ENCODE measurements at places on chromosomes 4 and X. TPM values are rescaled to one million over a fixed set of nuclear protein-coding genes. Genes with fewer than 3 reads are reported as not detected.

- peak; percentile 10 for DNase-seq
These were observed 646 bp downstream of the TIGD4 start for GRCh38 chr4:152778656-152779512.

DNA sequence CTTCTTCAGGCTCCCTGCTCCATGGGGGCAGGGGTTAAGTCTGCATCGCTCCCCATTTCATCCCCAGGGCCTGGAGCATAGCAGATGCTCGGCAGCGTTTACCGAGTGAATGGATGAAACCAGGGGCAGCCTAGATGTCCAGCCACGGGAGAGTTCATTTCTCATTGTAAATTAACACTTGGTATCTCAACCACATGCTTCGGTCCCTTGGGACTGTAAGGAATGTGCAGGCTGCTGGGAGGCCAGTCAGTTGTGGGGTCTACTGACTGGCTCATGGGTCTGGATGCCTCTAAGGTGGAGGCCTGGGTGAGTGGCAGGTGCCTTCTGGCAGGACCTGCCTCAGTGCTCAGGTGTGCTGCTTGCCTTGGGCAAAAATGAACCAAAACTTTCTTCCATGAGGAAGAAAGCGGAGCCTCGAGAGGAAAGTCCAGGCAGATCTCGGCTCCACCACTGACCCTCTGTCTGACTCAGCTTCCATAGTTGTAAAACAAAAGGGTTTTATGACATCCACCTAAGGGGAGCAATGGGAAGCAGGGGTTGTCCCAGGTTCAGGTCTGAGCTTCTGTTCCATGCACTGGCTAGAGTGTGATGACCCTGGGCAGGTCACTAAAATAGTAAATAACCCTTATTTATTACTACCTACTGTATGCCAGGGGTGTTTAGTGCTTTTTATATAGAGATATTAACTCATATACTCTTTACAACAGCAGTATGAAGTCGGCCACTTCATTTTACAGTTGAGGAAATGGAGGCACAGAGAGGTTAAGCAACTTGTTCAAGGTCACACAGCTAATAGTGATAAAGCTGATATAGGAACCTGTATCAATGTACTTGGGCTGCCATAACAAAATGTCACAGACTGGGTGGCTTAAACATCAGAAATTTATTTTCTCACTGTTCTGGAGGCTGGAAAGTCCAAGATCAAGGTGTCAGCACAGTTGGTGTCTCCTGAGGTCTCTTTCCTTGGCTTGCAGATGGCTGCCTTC, 144.3 kb upstream of the STX18 start:
- DNase-seq = no peak

GRCh38 chrX:43474321-43474720, 181.8 kb upstream of the MAOA start:
- no peak for DNase-seq

GRCh38 chrX:68115371-68115770, 317.9 kb downstream of the OPHN1 start:
- no peak for DNase-seq

DNA sequence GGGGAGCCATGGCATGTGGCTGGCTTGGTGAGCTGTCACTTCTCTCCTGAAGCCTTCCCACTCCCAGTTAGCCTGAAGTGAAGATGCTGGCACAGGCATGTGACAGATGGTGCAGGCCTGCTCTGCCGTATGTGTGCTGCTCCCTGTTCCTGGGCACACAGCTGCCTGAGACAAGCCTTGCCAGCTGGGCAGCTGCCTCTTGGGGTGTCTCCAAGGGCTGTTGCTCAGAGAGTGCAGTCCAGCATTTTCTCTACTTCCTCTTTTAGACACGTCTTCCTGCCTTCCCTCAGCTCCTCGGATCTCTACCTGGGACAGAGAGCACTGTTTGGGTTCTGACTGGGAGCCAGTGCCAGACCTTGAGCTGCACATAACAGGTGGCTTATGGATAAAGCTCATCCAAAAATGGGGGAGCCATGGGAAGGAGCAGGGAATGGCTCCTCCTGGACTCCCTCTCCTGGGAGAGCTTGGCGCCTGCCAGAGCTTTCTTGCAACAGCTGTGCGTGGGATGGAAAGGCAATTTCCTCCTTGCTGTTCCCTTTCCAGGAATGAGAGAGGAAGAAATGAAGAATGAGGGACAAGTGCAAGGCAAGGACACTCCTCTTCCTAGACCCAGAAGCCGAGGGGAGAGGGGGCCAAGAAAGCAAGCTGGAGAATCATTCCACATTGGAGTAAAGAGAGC, 132.9 kb downstream of the MSL3 start:
- DNase-seq = no peak

- no peak for DNase-seq
These were observed 38.7 kb upstream of the DCLK2 start for GRCh38 chr4:150039274-150040127.

DNA sequence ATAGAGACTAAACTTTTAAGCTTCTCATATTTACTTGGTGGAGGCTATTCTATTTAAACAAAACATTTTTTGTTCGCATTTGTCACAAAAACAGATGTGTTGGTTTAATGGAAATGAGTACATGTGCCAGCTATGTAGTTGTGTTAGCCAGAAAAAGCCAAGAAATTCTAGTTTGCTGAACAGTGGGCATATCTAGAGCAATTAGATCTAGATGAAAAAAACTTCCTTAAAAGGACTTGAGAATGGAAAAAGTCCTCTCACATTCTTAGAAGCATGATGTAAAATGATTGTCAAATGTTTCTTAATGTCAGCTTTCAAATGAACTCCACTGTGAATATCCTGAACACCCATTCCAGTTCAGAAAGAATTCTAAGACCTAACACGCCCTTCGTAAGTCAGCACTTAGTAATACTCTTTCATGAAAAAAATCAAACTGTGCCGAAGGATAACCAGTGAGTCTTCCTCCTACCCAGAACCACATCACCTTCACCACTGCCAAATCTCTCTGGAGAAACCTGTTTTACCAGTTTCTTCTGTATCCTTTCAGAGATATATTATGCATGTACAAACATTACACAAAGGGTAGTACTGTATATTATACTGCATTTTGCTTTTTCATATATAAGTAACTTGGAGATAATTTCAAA, 28.2 kb downstream of the PHKA1 start:
- DNase-seq = no peak

- peak; percentile 12 for DNase-seq
These were observed 89.9 kb upstream of the TLR2 start for GRCh38 chr4:153594210-153594609.

DNA sequence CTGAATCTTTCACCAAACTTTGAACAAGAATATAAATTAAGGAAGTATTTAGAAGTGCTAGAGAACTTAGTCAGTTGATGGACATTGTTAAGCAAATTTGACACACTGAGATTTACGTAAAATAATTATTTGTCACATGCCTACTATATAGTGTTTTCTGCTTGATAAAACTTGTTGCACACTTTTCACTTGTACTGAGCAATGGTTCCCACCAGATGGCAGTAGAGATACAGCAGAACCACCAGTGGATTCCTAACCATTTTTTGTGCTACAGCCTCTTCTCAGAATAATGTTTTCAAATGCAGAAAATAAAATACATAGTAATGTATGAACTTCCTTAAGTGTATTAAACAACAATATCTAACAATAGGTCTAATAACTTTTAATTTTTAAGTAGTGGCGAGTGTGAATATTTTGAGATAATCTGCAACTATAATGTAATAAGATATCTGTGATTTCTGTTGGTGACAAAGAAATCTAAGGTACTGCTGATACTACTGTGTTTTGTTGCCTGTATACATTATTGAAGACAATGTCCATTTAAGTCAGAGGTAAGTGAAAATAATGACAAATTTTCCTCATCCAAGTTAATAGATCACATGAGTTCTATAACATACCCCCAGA, 81.2 kb downstream of the APOOL start:
- DNase-seq = peak; percentile 18

DNA sequence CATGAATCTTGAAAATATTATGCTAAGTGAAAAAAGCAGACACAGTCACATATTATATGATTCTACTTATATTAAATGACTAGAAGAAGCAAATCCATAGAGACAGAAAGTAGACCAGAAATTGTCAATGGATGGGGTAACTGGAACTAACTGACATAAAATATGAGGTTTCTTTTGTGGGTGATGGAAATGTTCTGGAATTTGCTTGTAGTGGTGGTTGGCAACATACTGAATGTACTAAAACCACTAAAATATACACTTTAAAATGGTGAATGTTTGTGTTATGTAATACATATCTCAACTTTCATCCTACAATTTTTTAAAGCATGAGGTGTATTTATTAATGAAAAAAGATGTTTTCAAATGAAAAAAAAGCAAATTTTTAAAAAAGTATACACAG, 14.7 kb downstream of the CNOT6L start:
- DNase-seq = no peak

H2BW2 gene
- total RNA-seq = not detected

SLC26A1 gene
- 0.41 TPM for total RNA-seq

CTAG1B gene
- total RNA-seq = not detected

SLC4A4 gene
- not detected for total RNA-seq

Measured in A172 (cell line).